ENCODE measurements at places on chromosomes 4 and X.

- DNase-seq, result no peak
These were observed 280.5 kb downstream of the DHRSX start for GRCh38 chrX:2220296-2220695.

GRCh38 chr4:168998596-168998995 lies 11.5 kb downstream of the CBR4 start:
- no peak for DNase-seq

GRCh38 chrX:154603438-154604430 lies 15.3 kb downstream of the CTAG1B start:
- no peak for DNase-seq

- no peak for DNase-seq
These were observed 809.7 kb upstream of the NDST4 start for GRCh38 chr4:115923152-115923551.

GRCh38 chr4:37567836-37568235 lies 118.3 kb downstream of the RELL1 start:
- DNase-seq, result no peak

DNA sequence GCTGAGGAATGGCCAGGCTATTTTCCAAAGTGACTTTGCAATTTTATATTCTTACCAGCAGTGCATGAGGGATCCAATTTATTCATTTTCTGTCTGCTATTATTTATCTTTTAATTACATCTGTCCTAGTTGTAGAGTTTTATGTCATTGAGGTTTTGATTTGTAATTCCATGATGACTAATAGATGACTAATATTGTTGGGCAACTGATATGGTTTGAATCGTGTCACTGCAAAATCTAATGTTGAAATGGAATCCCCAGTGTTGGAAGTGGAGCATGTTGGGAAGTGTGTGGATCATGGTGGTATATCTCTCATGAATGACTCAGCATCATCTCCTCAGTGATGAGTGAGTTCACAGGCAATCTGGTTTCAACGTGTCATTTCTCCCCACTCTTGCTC lies 201.5 kb downstream of the TBX22 start:
- DNase-seq, result no peak

DNA sequence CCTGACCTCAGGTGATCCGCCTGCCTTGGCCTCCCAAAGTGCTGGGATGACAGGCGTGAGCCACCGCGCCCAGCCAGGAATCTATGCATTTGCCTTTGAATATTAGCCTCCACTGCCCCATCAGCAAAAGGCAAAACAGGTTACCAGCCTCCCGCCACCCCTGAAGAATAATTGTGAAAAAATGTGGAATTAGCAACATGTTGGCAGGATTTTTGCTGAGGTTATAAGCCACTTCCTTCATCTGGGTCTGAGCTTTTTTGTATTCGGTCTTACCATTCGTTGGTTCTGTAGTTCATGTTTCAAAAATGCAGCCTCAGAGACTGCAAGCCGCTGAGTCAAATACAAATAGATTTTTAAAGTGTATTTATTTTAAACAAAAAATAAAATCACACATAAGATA lies 44.2 kb upstream of the SHOX start:
- DNase-seq, result no peak

GRCh38 chr4:2671267-2671895 lies 84.8 kb downstream of the TNIP2 start:
- DNase-seq, result no peak

DNA sequence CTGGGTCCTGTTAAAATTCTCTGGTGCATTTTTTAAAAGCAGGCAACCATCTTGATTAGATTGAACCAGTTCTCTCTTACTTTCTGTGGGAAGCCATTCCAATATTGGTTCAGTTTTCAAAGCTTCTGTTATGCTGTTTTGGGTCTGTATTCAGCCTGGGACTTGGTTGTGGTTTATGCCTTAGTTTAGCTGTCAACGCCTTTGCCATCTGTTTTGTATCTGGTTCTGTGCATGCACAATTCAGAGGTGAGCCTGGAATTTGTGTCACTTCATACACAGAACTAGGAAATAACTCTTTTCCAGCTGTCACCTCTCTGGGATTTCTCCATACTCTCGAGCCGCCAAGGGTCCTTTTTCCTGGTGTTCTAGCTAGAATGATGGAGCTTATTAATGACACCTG lies 46.2 kb downstream of the STAP1 start:
- DNase-seq, result no peak

GRCh38 chr4:116070283-116070682 lies 956.9 kb upstream of the NDST4 start:
- DNase-seq, result no peak

DNA sequence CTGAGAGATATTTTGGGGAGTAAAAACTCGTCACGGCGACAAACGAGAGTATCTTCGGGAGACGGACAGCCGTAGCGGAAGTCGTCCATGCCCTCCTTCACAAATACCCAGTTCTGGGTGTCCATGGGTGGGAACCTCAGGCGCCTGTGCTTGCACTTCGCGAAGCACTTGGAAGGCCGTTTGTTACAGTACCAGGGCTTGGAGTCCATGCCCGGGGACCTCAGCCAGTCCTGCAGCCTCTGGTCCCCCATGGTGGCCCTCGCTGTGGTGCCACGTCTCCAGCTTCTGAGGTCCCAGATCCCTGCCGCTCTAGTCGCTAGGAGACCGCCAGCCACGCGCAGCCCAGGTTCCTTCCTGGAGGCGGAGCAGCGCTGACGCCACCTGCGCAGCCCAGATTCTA lies at the start of gene FAM47A:
TSS of gene FAM47A (minus strand) at position 287 of the 400 bp plus-strand sequence. CDS start at position 251, 36 bp downstream.
- DNase-seq, result no peak

- no peak for DNase-seq
These were observed 82.0 kb downstream of the HAUS3 start for GRCh38 chr4:2159931-2160330.

DNA sequence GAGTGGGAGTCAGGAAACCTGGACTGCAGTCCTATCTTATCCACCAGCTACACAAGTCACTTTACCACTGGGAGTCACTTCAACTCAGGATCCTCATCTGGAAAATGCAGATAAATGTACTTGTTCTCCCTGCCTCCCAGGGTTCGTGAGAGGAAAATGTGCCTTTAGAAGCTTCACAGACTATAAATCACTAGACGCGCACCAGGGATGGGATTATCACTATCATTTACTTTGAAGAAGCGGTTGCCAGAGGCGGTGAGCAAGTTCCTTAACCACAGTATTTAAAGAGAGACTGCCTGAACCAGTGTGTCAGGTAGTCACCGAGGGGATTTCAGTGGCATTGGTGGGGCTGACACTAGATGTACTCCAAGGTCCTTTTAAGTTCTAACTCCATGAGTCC lies 219.5 kb downstream of the HS6ST2 start:
- no peak for DNase-seq

DNA sequence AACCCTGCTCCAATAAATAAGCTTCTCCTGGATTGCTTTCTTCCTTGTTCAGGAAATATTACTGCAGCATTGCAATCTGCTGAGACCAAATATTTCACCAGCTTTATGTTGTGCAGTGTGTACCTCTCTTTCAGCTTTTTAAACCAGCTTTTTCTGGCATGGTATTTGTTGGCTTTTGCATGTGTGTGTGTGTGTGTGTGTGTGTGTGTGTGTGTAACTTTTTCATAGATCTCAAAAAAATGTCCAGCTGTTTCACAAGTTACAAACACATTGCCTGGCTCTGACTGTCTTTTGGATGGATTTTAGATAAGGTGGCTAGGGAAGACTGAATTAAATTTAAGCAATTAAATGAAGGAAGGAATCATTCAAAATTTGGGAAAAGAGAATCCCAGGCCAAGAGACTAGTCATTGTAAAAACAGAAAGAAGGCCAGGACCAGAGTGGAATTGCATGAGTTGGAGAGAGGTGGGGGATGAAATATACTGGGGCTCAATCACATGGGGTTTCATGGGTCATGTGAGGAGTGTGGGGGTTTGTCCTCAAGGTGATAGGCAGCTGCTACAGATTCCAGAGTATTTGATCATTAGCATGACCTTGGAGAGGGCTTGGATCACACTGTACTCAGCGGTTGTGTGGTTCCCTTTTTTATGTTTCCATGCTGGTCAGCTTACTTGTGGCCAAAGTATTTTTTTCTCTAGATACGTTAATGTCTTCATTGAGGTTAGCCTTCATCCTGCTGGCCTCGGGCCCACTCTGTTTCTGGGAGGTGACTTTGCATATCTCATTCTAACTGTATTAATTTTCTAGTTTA lies 357.7 kb upstream of the BOD1L1 start:
- DNase-seq, result no peak

DNA sequence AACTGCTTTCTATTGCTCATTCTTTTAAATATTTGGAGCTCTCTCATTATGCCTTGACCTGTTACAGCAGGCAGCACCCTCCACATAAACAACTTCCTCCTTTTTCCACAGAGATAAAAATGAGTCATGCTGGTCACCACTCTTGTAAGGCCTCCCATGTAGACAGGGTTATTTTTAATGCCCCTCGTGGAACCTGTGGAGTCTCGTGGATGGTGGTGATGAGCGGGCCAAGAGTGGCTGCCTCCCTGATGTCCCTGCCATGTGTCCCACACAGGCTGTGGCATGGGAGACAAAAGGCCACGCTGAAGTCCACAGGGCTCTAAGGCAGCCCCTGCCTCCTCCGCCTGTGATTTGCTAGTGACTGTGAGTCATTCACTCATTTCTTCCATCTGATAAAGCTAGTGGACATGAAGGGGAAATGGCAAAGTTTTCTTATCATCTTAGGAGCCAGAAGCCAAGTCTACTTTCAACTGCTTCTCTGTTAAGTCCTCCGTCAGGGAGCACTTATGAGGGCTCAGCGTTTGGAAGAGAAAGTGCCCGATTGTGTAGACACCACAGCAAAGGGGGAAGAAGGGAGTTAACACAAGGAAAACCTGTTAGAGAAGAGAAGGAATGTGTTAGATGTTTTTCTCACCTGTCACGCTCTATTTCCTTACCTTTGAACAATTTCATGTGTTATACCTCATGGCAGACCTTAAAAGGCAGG lies 121.6 kb upstream of the FAT1 start:
- DNase-seq, result no peak

- DNase-seq, result no peak
These were observed 4.4 kb upstream of the PGM2 start for GRCh38 chr4:37821953-37822605.

- DNase-seq, result no peak
These were observed 296.8 kb downstream of the IDS start for GRCh38 chrX:149208307-149208706.

DNA sequence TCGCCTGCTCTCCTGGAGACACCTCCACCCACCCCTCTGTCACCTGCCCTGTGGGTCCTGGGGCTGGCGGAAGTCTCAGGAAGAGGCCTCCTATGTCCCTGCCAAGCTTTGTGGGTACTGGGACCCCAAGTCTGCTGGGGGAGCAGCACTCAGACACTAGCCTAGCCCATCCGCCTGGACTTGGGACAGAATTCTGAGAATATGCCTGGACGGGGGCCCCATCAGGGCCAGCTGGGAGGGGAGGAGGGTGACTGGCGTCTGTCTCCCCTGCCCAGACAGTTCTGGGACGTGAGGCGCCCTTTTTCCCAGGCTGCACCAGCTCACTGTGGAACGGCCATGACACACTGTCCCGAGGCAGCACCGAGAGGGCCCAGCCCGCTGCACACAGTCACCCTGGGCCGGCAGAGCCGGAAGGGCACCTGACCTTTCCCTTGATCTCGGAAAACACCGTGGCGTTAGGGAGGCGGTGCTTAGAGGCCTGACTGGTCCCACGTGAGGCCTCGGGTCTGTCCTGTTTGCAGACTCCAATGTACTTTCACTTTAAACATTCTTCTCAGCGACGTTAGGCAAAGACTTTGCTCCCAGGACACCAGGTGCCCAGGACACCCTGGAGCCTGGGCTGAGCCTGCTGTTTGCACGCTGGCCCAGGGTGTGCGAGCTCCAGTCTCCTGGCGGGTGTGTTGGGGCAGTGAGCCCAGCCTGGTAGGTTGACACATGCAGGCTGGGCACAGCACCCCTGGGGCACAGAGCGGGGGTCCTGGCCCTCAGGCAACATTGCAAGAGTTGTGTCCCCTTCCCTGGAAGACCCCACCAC lies 700 bp downstream of the SLC26A1 start:
- DNase-seq, result no peak

DNA sequence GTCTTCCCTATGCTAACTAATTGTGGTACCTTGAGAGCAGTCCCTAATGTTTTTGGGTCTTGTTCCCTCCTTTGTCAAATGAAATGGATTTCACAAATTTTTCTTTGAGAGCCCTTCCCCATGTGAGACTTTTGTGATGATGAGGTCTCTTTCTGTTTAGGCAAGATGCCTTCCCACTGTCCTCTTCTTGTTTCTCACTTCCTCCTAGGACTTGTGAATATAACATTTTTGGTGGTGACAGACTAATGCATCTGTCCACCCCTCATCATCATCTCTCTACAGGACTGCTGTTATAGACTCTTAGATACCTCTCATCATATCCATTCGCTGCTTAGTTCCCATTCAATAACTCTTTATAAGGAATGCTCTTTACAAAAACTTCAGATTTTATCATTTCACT lies 8.7 kb upstream of the ANK2 start:
- DNase-seq, result no peak

DNA sequence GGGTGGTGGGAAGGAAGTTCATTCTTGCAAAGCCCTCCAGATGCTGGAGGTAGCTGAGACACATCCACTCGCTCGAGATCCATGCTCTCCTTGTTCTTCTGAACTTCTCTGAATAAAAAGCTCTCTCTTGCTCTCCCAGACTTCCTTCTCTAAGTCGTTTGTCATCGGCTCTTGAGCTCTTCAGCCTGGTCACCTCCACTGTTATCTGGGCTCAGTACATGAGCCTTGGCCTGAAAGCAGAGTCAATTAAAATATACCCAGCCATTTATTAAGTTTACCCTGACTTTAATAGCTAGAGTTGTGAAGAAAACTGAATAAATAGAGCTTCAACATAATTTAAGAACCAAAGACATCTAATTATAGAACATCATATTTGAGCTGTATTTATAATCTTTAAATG lies 99.0 kb downstream of the CPE start:
- no peak for DNase-seq

DNA sequence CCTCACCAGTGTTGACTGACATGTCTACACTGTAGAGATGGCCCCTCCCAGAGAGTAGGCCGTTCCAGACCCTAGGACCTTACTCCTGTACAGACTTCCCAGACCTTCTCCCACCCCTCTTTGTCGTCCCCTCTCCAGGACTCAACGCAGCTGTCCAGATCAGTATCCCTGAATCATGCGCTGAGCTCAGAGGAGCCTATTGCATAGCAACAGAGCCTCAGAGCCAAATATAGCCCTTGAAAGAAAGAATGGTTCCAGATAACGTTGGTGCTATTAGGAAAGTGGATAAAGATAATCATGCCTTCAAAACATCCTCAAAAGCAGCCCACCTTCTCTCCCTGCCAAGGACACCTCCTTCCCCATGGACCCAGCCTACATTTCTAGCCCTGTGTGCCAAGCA lies 27.8 kb upstream of the NXF3 start:
- no peak for DNase-seq

DNA sequence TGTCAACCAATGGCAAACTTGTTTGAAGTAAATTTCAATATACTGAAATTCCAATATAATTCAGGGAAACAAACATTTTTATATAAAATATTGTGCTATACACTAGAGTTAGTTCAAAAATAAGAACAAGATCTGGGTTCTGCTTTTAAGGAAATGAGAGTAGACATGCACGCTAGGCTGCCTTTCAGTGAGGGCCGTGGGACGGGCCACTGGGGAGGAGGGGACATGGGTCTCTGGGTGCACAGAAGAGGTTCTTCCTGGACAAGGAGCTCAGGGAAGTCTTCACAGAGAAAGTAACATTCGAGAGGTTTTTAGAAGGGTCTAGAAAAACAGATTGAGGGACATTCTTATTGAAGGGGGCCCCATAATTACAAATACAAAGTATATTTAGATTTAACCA lies 64.4 kb downstream of the SHROOM3 start:
- no peak for DNase-seq

- peak; percentile 51 for DNase-seq
These were observed at the start of gene OCIAD2 for GRCh38 chr4:48906206-48907173. Gene OCIAD2 (minus strand): TSS chr4:48906774. CDS start chr4:48904549, 2,225 bp downstream.

GRCh38 chr4:60482921-60483351 lies 717.2 kb upstream of the ADGRL3 start:
- no peak for DNase-seq

GRCh38 chrX:143568467-143568866 lies 51.2 kb upstream of the SPANXN3 start:
- no peak for DNase-seq

Measured in stimulated activated CD8-positive, alpha-beta memory T cell treated with anti-CD3 and anti-CD28 coated beads, Interleukin-15, amount 100 ng/mL, for 48 hours (primary cell).